Stimulated activated CD8-positive, alpha-beta memory T cell treated with anti-CD3 and anti-CD28 coated beads, Interleukin-15, amount 100 ng/mL, for 4 hours (primary cell): ENCODE measurements at places on chromosomes 4 and X.

DNA sequence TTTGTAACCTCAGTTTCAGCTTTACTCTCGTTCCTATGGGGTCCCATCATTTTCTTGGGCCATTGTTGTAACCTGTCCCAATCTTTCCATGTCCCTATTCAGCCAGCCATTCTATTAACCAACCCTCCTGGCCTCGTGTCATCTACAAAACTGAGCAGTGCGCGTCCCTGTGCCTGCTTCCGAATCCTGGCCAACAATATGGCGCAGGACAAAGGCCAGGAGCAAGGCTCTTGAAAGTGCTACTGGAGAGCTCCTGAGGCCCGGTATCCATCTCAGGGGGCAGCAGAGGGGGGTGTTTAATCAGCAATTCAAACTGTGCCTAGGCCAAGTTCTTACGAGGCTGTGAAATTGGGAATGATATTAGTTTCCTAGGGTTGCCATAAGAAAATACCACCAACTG is 41.2 kb upstream of the APLN start:
- no peak for DNase-seq

DNA sequence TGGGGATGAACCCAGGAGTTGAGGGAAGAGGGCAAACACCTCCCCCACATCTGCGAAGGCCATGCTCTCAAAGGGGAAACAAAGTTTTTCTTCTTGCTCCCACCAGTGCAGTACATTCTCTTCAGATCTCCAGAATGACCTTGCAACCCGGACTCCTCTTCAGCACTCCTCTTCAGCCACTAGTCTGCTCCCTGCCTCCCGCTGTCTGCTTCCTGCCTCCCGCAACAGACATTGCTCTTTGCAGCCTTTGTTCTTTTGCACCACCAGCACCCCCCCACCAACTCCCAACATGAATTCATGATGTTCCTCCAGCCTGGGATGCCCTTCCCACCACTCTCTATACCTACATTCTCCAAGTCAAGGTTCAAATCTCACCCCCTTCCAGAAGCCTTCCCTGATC is 32.1 kb downstream of the UTP14A start:
- no peak for DNase-seq

DNA sequence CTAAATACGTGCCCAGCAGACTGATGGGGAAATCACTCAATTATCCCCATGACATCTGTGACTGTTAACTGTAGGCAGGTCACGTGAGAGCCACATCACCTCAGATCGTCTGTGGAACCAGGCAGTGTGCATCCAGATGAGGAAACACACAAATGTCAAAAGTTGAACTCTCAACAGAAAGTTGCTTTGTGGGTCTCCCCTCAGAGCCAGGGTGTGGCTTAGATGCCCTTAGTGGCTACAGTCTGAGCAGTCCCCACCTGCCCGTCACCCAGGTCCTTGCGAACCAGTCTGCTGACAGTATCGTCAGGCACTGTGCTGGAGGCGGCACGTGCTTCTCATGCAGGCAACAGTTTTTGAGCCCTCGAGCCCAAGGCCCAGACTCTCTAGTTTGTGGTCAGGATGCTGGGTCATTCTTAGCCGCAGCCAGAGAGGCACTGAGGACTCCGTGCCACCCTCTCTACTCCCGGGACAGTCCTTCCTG is 10.8 kb downstream of the TMEM187 start:
- DNase-seq = no peak

DNA sequence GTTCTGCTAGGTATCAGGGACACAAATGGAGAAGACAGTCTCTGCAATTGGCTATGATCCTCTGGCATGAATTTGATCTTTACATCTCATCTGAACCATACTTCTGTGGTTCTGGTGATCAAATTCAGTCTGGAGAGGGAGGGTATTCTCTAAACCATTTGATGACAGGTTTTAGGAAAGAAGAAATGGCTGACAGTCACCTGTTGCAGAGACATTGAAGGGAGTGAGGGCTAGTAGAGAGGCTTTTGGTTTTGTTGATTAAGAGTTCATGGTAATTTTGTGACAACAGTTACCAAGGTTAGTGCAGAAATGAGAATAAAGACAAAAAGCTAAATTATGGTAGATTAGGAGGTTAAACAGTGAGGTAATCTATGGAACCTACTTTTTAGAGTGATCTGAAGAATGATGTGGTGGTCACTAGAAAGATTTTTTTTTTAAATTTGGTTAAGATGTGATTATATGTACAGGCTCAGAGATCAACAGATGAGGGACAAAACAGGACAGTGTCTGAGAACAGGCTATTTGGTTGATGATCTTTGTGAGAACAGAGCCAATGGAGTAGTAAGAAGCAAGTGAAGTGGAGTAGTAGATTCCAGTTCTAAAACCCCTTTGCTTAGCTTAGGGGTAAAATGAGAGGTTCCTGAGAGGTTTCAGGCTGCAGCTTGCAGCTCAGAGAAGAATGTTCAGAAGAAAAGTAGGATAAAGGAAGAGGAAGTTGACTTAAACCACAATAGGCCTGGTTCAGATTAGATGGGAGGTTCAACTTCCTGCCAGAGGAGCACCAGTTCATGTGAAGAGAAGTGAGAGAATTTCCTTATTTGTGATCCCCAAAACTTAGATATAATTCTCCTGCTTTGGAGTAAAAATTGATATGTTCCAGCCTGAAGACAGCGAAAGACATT is 34.7 kb downstream of the VSIG4 start:
- no peak for DNase-seq

DNA sequence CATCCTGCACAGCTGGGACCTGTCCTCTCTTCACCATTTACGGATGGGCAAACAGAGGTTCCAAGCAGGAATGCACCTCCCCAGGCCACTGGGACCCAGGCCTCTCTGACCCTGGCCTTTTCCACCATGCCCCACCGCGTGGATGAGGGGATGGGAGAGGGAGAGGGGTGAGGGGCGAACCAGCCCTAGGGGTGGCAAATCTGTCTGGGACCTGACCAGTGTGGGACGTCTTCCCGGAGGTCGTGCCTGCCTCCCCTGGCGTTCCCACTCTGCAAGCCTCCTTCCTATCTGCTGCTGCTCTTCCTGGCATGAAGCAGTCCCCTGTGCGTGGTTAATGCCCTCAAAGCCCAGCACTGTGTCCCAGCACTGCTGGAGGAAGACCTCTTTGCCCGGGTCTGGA is 35.9 kb downstream of the ABLIM2 start:
- DNase-seq = no peak

DNA sequence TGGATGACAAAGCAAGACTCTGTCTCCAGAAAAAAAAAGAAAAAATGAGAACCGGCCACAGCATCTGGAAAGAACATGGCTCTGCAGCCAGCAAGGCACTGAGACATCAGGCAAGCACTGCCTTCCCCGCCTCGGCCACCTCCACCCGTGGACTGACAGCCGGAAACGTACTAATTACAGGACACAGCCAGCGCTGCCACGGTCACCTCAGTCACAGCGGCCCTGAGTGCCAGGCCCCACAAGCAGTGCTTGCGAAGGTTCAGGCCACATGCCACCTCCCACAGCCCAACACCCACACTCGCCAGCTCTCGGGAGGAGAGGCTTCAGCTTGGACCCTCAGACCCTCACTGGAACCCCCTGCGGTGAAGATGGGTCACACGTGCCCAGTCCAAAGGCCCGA is 16.8 kb downstream of the FAM53A start:
- DNase-seq = no peak

- DNase-seq = no peak
Observed at GRCh38 chrX:55056820-55057674, 17.8 kb upstream of the PAGE2B start.

DNA sequence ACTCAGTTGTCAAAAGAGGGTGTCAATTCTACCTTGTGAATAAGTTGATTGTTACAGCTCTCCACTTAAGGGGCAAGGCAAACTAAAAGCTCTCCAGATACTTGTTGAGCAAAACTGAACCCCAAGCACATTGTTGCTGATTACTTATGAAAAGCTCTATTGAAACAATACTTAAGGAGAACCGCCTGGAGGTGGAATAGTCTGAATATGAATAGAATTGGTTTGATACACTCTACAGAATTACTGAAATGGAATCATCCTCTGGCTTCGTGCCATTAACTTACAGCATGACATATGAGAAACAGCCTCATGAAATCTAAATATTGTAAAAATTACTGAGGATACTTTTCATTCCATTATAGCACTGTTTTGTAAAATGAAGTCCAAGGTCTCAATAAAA is 127.0 kb upstream of the SH3RF1 start:
- DNase-seq = no peak

DNA sequence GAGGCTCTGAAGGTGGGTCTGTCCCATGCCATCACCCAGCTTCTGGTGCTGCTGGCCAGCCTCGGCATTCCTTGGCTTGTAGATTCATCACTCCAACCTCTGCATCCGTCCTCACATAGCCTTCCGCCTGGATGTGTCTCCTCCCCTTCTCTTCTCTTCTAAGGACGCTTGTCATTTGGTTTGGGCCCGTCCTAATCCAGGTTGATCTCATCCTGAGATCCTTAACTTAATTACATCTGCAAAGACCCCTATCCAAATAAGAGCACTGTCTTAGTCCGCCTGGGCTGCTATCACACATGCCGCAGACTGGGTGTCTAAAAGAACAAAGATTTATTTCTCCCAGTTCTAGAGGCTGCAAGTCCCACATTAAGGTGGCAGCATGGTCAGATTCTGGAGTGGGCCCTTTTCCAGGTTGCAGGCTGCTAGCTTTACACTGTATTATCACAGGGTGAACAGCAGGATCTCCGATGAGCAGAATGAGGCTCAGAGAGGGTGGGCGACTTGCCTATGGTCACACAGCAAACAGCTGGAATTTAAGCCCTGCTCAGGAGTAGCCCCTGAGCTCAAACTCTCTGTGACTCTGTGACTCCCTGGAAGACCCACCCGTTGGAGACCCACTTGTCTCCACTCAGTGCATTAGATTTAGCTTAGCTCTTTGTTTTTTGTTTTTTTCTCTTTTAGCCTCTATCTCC is 113.1 kb downstream of the STK32B start:
- DNase-seq = no peak

DNA sequence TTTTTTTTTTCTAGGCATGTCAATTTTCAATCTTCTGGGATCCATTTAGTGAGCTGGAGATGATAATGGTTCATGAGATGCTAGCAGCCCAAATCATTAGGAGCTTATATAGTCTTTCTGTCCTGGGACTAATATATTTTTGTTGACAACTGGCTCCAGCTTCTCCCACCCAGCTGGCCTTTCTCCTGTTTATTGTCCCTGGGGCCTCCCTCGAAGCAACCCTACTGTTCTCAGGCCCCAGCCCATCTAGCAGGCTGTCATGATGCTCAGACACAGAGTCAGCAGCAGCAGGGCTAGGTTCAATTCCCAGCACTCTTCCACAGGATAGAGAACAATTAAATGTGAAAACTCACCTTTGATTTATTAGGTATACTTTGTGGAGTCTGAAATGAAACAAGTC is 127.6 kb upstream of the MID1 start:
- no peak for DNase-seq

DNA sequence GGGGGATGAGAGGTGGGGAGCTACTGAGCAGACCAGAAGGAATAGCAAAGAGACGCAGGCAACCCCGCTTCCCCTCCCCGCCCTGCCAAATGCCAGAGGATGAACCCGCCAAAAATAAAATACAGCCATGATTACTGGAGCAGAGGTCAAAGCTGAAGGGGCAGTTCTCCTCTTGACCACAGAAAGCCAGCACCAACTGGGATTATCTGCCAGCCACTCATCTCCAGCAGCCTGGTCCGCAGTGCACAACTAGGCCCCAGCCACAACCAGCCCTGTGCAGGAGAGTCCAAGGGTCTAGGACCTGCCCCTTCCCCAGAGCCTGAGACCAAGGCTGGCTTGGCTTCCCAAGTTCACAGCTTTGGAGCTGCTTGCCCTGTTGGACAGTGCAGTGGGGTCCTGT is 67.4 kb upstream of the BCOR start:
- no peak for DNase-seq

DNA sequence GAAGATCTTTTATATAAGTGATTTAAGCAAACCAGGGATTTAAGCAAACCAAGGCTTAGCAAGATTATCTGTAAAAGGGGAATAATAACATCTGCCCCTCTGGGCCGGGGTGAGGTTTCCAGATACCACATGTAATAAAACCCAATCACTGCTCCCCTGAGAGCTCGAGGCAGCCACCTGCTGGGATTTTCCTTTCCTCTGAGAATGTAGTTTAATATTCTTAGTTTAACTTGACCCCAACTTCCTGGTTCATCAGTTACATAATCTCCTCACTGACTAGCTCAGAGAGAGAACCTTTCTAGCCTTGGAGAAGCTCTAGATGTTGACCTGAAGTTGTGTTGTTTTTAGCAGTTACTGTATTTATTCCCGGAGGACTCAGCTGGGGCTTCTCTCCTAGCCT is 322.4 kb downstream of the ARHGAP10 start:
- DNase-seq = no peak

- DNase-seq = no peak
Observed at GRCh38 chr4:52868133-52868532, 6.0 kb downstream of the RASL11B start.

DNA sequence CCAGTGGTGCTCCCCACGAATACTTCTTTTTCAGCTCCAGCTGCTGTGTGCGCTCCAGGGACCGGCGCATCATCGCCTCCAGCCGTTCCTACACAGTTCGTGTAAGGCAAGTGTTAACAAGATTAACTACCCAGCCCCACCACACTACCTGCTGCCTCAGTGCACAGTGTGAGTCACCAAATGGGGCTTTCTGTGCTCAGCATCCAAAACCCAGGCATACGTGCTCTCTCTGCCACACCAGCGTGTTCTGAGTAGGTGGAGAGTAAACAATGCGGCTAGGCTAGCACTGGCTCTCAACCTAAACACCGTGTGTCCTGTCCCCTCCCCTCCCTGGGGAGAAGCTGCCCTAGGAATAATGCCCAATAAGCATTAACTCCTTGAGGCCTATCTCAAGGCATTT is 60.0 kb downstream of the MAP7D2 start:
- no peak for DNase-seq

GRCh38 chr4:9916346-9916745 is 105.0 kb downstream of the SLC2A9 start:
- no peak for DNase-seq
